Cerebellum (tissue), 4 donors: ENCODE measurements at places on chromosomes 5 and 9.

DNA sequence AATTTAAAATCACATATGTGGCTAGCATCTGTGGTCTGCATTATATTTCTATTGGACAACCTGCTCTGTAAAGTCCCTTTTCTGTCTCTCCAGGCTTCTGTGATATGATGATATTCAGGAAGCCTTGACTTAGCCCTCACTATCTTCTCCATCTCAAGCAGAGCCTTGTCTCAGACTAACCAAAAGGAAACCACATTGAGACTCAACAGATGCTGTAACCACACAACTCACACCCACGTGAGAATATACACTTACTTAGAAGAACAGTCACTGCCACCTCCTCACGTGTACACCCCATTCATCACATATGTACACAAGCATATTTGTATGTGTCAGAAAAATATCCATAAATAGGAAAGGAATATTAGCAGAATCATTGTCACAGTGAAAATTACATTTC is 33.6 kb downstream of the HTR4 start:
- DNase-seq: no peak

DNA sequence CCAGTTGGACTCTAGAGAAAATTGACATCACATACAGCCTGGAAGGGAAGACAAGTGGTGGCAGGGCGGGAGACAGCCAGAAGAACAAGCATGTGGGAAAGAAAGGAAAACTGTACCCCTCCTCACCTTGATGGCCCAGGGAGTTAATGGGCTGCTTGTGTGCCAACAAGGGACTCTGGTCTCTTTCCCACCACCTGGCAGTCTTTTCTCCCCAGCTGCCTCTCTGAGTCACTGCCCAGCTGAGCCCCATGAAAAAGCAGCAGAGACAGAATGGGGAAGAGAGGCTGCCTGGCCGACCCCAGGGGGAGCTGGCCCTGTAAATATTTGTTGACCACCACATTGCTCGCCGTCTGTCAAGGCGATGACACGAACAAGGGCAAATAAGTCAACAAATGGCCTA is 359.4 kb downstream of the ENC1 start:
- DNase-seq: no peak

- DNase-seq: no peak
Observed at GRCh38 chr5:168163966-168164365, 127.5 kb upstream of the WWC1 start.

GRCh38 chr9:117494401-117495090 is 79.7 kb upstream of the ASTN2 start:
- DNase-seq: no peak

DNA sequence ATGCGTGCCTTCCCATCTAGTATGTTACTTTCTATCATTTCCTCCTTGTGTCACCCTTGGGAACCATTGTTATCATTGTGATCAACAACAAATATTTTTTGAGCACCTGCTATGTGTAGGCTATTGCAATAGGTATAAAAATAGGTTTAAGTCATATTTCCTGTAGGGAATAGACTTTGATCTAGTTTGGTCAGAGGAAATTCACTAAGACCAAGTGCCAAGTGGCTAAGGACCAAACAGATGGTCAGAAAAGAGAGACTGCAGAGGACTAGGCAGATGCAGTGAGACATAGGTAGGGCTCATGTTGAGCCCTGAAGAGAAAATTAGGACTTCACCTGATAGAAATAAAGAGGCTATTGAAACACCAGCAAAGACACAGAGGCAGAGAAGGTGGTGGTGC is 430.0 kb upstream of the ADAMTSL1 start:
- no peak for DNase-seq

DNA sequence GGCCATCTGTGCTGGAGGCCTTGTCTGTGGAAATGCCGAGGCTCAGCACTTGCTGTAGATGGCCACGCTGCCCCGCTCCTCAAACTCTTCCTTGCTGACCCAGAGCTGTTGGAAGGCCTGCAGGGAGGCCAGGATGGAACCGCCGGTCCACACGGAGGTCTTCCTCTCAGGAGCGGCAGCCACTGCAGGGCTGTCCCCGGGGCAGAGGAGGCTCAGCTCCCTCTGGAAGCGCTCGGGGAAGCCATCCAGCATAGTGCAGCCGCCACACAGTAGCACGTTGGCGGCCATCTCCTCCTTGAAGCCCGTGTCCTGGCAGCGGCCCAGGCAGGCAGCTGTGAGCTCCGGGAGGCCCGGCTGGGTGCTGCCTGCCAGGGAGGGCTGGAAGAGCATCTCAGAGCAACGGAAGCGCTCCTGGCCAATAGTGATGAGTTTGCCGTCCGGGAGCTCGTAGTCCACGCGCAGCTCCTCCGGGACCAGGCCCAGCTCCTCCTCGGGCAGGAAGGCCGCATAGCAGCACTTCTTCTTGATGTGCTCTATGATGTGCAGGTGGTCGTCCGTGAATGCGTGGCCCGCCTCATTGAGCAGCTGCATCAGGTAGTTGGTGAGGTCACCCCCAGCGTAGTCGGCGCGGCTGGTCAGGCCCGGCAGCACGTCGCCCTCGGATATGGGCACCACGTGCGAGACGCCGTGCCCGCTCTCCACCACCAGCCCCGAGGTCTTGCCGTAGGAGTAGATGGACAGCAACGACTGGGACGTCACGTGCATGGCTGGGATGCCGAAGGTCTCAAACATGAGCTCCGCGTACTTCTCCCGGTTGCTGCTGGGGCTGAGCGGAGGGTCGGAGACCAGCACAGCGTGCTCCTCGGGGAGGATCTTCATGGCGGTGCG is 901 bp downstream of the ACTL7B start:
- no peak for DNase-seq

- no peak for DNase-seq
Observed at GRCh38 chr9:137190315-137190856, 1.9 kb downstream of the SSNA1 start.

- no peak for DNase-seq
Observed at GRCh38 chr9:17894501-17895160, 315.8 kb downstream of the SH3GL2 start.

GRCh38 chr9:83959061-83959460 is 21.0 kb downstream of the HNRNPK start:
- DNase-seq: no peak

DNA sequence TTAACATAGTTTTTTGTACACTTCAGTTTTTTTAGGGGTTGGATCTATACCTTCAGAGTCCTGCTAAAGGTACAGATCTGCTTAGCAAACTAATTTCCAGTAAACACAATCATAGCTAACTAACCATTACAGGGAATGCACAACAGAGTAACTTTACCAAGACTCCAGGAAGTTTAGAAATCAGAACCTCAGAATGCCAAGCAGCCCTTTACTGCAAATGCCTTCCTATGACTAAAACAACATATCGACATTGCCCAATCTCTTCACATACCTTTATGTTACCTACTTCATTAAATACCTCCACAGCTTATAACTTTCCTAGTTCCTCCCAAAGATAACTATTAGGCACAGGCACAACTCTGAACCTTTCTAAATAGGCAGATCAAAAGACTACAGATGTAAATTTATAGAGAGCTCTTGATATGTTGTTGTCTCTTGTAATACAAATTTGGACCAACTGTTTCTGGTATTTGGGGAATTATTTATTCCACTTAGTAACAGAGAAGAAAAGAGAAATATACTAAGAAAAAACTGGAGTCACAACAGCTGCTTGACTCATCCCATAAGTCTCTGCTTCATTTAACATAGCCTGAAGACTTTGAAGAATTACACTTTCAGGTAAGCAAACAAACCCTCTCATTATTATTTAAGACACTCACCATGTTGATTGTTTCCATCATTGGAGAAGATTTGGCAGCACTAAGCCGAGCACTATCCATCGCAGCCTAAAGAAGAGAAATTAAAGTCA is 46.0 kb upstream of the OR2K2 start:
- no peak for DNase-seq

- no peak for DNase-seq
Observed at GRCh38 chr9:19656704-19657103, 132.1 kb downstream of the SLC24A2 start.

DNA sequence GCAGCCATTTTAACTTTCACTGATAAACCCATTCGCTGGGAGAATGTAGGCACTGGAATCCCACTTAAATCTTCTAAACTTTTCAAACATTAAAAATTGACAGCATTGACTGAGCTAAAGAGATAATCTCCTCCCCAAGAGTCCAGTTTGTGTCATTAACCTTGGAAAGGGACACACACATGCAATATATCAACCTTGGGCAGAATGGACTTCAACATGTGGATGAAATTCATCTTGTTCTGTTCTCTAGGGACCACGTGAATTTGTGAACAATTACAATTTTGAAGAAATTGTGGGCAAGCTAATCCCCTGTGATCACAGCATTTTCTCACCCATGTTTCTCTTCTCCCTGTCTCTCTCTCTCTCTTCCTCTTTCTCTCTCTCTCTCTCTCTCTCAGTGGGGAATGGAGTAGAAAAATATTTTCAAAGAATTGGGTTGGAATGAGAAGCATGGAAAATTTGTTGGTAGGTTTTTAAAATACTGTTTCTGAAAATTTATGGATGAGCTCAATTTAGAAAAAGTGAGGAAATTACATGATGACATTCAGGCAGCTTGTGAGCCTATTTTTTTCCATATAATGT is 553.7 kb downstream of the EBF1 start:
- no peak for DNase-seq

- no peak for DNase-seq
Observed at GRCh38 chr9:118367383-118367782, 663.2 kb downstream of the TLR4 start.

- DNase-seq: no peak
Observed at GRCh38 chr5:120599576-120599975, 135.5 kb downstream of the PRR16 start.

GRCh38 chr5:159552751-159553150 is 222.5 kb upstream of the IL12B start:
- no peak for DNase-seq

DNA sequence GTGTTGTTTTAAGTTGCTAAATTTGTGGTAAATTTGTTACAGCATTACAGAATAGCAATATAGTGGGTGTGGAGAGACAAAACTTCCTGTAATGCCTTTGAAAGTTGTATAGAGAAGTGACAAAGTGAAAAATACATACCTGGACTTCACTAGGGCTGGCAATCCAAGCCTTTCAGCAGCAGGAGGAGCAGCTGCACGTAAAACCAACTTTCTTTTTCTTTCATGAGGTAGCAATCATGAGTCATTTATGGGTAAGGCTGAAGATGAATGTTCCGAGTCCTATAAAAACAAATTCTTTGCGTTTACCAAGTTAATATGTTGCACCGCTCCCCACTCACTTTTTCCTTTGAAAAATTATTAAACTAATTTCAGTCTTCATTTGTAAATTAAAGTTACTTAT is 1138.2 kb downstream of the TAF11L14 start:
- DNase-seq: no peak

DNA sequence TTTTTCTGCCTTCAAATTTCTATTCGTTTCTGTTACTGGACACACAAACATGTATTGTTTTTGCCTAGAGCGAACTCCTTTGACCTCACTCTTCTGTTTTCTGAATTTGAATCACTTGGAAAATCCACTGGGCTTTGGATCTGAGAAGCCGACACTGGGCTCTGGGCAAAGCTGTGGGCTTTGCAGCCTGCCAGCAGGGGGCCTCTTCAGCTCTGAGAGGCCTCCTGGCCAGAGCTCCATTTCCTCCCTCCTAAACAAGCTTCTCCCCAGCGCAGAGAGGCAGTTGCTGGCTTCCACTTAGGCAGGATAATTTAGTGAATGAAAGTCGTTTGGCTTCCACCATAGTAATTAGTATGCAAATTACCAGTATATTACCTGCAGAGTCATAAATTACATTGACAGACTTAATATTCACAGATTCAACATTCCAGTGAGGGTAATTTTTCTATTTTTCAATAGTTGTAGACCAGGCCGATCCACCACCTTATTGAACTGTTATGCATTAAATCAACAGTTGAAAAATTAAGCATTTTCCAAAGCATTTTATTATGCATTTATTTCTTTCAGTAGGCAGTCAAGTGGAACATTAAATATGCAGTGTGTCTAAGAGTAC is 104.0 kb upstream of the ZNF366 start:
- peak; percentile 73 for DNase-seq

DNA sequence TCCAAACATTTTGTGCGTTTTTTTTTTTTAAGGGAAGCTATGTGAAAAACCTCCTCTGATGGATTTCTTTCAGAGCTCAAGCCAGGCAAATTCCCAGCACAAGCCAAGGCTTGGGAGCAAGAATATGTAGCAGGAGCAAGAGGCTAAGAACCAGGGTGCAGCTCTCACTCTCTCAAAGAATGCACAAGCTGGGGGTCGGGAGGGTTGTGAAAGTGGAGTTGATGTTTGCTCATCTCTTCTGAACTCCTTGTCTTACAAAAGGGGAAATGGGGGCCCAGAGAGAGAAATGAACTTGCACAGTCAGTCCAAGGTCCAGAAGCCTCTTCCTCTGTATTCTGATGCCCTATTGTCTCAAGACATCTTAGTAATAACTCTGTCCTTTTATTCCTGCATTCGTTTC is 7.7 kb upstream of the TRAF1 start:
- no peak for DNase-seq

DNA sequence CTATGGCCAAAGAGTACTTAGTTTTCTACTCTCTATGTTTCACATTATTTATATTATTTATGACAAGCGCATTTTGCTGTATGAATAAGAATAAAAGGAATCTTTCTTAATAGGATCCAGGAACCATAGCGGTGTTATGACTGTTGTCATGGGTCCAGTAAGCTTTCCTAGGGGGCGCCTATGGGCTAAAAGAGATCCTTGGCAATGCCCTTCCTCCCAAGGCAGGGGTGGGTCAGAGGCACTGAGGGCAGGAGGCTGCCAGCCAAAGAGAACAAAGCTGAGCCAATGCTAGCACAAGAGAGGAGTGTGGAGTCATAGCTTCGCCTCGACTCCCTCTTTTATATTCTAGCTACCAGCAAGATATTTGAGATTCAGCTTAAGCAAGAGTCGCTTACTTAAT is 98.4 kb upstream of the GNAQ start:
- DNase-seq: peak; percentile 16

- DNase-seq: no peak
Observed at GRCh38 chr9:20551236-20551635, 71.1 kb downstream of the MLLT3 start.

DNA sequence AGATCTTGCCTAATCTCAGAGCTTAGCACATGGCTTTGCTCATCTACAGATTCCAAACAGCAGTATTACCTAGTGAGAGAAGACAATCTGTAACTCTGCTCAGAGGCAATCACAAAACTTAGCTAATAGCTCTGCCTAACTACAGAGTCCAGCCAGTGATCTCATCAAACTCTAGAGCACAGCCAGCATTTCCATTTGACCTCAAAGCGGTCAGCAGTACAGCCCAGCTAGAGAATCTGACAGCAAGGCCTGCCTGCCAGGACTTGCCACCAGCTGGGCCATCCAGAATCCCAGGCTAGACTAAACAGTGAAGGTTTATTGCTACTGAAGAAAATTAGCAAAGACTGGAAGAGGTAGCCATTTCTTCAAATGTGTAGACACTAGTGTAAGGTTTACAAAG is 217.9 kb upstream of the VLDLR start:
- DNase-seq: no peak
